ENCODE measurements at places on chromosomes 2 and 18. TPM values are rescaled to one million over a fixed set of nuclear protein-coding genes. Genes with fewer than 3 reads are reported as not detected.

Gene ABCG8
- not detected for total RNA-seq

Gene MRO
- not detected for total RNA-seq

DNA sequence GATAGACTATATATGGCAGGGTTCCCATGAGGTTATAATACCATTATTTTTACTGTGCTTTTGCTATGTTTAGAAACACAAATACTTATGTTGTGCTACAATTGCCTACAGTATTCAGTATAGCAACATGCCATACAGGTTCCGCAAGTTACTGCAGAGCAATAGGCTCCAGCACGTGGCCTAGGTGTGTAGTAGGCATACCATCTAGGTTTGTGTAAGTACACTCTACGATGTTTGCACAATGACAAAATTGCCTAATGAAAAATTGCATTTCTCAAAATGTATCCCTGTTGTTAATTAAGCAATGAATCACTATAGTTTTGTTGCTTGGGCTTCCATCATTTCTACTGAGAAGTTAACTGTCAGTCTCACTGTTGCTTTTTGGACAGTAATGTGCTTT lies 9.8 kb downstream of the CD302 start:
- no peak overlapping the region for H3K4me3 ChIP-seq
- H3K36me3 ChIP-seq = no peaks in the 10 kb centered on the region
- DNase-seq = no peak

DNA sequence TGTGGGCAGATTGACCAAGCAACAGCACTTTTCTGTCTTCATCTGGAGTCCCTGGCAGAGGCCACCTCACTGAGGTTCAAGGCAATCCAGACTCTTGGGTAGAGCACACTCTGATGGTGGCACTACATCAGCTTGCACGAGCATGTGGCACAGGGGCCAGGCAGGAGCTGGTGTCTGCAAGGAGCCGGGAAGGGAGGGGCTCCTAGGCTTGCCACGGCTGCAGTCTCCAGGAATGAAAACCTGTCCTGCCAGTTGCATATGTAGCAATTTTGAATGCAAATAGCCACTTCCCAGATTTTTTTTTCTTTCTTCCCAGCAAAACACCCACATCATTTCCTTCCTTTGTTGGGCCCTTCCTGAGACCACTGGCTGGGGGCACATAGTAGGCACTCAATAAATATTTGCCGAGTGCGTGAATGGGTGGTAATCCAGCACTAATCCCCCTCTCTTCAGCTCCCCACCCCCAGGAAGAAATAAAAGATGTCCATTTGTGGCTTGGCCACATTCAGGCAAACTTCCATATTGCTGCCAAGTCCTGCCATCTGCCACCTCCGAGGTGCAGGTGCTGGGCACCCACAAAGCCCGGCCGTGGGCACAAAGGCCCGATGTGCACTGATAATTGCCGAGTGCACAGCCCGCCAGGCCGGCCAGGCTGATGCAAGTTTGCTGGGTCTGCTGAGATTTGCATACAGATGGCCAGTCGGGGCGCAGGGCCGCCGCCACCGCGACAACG lies 72.4 kb downstream of the MYCN start:
- no peak overlapping the region for H3K4me3 ChIP-seq
- no peak overlapping the region for H3K27ac ChIP-seq
- no peaks in the 10 kb centered on the region for H3K4me1 ChIP-seq
- no peak for DNase-seq
- peaks cover 28% of the 10 kb centered on the region for H3K27me3 ChIP-seq

GRCh38 chr2:10760794-10761504 lies 39.5 kb downstream of the ATP6V1C2 start:
- no peak overlapping the region for H3K4me3 ChIP-seq
- H3K36me3 ChIP-seq = no peaks in the 10 kb centered on the region
- H3K27me3 ChIP-seq = no peaks in the 10 kb centered on the region
- H3K4me1 ChIP-seq = no peaks in the 10 kb centered on the region
- no peak overlapping the region for H3K27ac ChIP-seq
- DNase-seq = no peak

DNA sequence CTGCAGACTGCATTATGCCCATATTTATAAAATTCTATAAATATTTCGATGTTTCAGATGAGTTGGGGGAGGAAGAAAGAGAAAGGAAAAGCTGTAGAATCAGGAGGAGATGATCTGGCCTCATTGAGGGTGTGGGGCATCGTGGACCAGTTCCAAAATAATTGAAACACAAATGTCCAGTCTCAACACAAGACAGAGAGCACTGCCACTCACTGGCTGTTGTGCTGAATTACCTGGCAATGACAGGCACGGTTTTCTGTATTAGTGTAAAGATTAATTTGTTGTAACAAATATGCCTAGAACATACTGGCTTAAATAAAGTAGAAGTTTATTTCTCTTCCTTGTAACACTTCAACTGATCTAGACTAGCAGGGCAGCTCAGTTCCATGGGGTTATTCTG lies 24.1 kb downstream of the POLE4 start:
- no peak overlapping the region for H3K27ac ChIP-seq
- H3K27me3 ChIP-seq = no peaks in the 10 kb centered on the region

- H3K36me3 ChIP-seq = no peaks in the 10 kb centered on the region
- peaks cover 3% of the 10 kb centered on the region for H3K27me3 ChIP-seq
- no peak for DNase-seq
- no peak overlapping the region for H3K4me3 ChIP-seq
These were observed 17.8 kb upstream of the ASAP2 start for GRCh38 chr2:9188823-9189222.

- H3K36me3 ChIP-seq = no peaks in the 10 kb centered on the region
- H3K4me3 ChIP-seq = no peak overlapping the region
- peaks cover 2% of the 10 kb centered on the region for H3K27me3 ChIP-seq
- no peak for DNase-seq
- H3K27ac ChIP-seq = no peak overlapping the region
- H3K4me1 ChIP-seq = peaks cover 3% of the 10 kb centered on the region
These were observed 21.8 kb downstream of the TNFAIP6 start for GRCh38 chr2:151379169-151379568.

- H3K4me1 ChIP-seq = no peaks in the 10 kb centered on the region
- no peaks in the 10 kb centered on the region for H3K36me3 ChIP-seq
- H3K4me3 ChIP-seq = no peak overlapping the region
- peaks cover 7% of the 10 kb centered on the region for H3K27me3 ChIP-seq
These were observed 210.9 kb downstream of the CDH20 start for GRCh38 chr18:61544178-61544577.

Measured in natural killer cell treated with Interleukin-12 subunit alpha and Interleukin-12 subunit beta and Interleukin-15 and Interleukin-18, amount 100 ng/mL, for 72 hours (primary cell).